Ovary (tissue), 10 donors: ENCODE measurements at places on chromosomes 3 and 15.

- DNase-seq: no peak
These were observed 6.6 kb upstream of the HESX1 start for GRCh38 chr3:57206423-57206822.

- DNase-seq: peak; percentile 34
These were observed 458.3 kb downstream of the MFSD1 start for GRCh38 chr3:159260049-159260662.

GRCh38 chr3:197782230-197782629 is 8.8 kb upstream of the LRCH3 start:
- DNase-seq: no peak

GRCh38 chr15:90812171-90812957 is 56.0 kb upstream of the FURIN start:
- no peak for DNase-seq

DNA sequence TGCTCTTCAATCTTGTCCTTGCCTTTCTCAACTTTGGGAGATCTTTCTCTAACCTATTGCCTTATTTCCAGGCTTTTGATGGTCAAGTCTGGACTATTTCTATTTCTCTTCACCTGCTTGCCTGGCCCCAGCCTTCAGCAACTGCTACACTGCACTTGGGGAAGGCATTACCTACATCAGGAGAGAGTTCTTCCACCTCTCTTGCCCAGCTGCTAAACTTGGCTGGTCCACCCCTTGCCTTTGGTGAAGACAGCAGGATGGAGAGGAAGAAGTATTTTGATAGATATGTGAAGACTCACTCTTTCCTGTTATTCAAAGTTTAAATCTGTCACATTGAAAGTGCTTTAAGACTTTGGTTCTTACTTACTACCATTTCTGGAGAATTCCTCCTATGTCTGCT is 574.8 kb downstream of the ZPLD1 start:
- no peak for DNase-seq

DNA sequence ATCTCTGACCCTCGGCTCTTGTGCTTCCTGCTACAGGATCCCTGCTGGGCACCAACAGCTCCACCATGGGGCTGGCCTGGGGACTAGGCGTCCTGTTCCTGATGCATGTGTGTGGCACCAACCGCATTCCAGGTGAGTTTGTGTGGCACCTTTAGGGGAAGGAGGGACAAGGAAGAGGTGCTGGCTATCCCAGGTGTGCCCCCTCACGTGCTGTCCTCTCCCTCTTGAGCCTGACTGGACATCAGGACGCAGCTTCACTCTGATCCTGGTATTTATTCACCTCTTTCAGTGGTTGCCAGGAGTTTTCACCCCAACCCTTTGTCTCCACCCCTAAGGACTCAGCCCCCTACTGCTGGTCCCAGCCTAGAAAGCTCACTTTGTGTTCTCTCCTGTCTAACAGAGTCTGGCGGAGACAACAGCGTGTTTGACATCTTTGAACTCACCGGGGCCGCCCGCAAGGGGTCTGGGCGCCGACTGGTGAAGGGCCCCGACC is 960 bp downstream of the THBS1 start:
- DNase-seq: peak; percentile 64

GRCh38 chr3:163776743-163777142 is 1301.6 kb downstream of the SI start:
- no peak for DNase-seq

GRCh38 chr3:61520966-61521628 is 40.3 kb upstream of the PTPRG start:
- no peak for DNase-seq

DNA sequence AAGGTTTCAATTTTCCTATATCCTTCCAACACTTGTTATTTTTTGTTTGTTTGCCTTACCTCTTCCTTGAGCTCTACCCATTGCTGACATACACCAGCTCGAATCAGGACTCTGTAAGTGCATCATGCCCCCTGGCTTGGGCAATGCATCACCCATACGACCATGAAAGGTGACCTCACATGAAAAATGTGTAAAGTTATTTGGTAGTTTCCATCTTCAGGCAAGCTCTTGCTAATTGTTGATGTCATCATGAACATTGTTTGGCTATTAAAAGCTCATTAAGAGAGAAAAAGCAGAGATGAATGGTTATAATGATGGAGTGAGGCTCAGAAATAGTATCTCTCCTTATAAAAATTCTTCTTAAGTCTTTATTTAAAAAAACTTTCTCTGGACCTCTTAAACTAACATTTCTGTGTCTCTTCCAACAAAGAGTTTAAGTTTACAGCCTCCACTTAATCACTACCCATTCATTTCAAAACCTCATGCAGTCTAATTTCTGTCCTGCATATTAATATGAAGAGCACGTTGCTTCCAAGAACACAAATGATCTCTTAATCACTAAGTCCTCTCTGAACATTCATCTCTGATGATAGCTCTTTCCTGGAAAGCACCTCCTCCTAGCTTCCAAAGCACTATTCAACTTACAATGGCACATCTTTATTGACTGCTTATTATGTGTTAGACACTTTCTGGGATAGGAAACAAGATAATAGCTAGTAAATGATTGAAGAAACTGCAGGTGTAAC is 236.3 kb downstream of the NFKBIZ start:
- no peak for DNase-seq
